DMS 273 treated with DMSO at 0.1 percent for 48 hours (cell line): ENCODE measurements at places on chromosomes 1 and 21.

DNA sequence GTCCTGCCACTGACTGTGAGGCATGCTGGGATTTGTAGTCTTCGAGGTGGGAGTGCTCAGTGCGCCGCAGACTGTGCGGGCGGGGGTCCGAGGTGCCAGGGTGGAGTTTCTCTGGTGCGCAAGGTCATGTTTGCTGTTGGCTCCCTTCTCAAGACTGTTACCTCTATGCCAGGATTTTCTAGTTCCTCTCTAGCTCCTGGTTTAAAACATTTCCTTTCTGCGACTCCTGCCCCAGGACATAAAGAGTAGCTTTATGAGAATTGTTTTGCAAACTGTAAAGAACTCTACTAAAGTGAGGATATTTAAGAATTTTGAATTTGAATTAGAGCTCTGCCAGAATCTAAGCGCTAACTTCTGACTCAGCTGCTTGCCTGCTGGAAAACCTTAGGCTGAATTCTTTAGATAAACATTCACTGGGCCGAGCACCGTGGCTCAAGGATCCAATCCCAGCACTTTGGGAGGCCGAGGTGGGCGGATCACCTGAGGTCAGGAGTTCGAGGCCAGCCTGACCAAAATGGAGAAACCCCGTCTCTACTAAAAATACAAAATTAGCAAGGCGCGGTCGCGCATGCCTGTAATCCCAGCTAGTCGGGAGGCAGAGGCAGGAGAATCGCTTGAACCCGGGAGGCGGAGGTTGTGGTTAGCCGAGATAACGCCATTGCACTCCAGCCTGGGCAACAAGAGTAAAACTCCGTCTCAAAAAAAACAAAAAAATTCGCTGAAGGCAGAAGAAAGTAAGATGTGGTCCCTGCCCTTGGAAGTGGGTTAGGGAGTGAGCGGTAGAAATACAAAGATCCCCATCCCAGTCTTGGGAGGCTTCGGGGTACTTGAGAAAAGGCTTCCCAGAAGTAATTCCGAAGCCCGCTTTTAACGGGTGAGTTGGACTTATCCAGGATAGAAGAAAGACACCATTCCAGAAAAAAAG is 992 bp upstream of the USP48 start:
- DNase-seq = peak; percentile 90

DNA sequence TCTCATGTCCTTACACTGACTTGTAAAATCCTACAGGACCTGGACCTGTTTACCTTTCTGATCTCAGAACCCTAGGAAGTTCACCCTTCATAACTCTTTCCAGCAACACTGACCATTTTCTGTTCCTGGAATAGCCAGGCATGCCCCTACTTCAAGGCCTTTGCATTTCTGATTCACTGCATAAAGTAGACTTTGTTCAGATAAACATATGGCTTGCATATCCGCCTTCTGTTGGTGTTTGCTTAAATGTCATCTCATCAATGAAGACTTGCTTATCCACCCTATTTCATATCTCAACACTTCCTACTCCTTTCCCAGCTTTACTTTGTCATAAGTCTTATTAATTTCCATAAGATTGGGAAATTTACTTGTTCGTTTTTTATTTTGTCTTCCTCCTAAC is 57.4 kb downstream of the HSPA13 start:
- no peak for DNase-seq

DNA sequence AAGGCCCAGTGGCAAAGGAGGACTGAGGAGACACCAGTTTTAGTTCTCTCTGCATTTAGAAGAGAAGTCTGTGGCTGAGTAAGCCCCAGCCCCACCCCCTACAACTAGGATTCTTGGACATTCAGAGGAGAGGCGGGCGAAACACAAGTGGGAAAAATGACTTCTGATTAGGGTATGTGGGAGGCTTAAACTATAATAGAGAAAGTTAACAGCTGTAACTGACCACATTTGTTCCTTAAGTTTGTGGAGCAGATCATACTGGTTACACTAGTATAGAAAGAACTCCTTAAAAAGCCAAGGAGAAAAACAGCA is 11.2 kb upstream of the TRIM33 start:
- DNase-seq = no peak

GRCh38 chr1:31745096-31745945 is 18.8 kb downstream of the ADGRB2 start:
- no peak for DNase-seq

DNA sequence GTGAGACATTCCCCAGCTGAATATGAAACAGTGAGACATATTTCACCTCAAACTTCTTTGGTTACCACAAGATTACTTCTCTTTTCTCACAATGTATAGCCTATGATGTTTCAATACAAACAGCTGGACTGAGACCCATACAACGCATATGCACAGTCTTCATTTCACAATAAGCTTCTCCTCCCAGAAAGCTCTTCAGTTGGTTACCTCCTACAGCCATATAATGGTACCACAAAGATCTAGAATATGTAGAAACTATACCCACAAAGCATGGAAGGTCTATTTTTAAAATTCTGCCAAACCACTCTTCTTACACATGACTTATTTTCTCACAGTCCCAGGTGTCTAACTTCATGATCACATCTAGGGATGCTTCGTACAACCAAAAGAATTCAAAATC is 70.8 kb downstream of the JAK1 start:
- DNase-seq = no peak

GRCh38 chr1:203720242-203720641 is 44.7 kb upstream of the LAX1 start:
- DNase-seq = no peak

- DNase-seq = no peak
Measured at GRCh38 chr1:198918920-198919319, 280.1 kb downstream of the PTPRC start.

- DNase-seq = no peak
Measured at GRCh38 chr1:2933431-2934155, 87.7 kb upstream of the ACTRT2 start.

GRCh38 chr1:66730462-66730861 is 21.8 kb upstream of the DYNLT5 start:
- DNase-seq = no peak

GRCh38 chr1:89023026-89023425 is 360 bp upstream of the GBP3 start:
- no peak for DNase-seq

DNA sequence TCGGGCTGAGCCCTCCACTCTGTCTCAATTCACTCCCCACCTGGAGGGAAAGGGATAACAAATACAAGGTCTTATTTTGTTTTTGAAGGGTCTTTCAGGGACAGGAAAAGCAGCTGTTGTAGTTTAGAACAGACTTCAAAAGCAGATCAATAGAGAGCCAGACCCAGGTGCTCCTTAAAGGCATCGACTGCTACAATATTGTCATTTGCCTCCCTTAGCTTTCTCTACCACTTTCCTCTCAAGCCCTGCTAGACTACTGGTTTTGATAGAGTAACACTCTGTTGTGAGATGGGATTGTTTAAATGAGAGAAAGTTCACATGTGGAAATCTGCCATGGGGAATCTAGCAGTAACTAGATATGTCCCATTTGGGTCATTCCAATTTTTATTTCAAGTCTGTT is 24.0 kb downstream of the RGS7 start:
- no peak for DNase-seq

DNA sequence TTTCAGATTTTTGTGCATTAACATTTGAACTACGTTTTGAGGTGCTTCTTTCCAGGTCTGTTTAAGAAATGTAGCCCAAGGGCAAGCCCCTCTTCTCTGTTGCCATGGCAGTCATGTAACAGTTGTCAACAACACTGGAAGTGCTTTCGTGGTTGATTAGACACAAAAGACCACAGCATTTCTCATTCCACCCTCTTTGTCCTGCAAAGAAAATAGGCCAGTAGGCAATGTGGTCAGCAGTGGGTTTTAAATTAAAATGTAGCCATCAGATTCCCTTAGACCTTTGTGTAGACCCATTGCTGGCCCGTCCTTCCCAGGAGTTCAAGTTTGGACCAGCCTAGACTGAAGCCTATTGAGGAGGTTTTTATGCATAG is 35.4 kb downstream of the VANGL1 start:
- DNase-seq = no peak

DNA sequence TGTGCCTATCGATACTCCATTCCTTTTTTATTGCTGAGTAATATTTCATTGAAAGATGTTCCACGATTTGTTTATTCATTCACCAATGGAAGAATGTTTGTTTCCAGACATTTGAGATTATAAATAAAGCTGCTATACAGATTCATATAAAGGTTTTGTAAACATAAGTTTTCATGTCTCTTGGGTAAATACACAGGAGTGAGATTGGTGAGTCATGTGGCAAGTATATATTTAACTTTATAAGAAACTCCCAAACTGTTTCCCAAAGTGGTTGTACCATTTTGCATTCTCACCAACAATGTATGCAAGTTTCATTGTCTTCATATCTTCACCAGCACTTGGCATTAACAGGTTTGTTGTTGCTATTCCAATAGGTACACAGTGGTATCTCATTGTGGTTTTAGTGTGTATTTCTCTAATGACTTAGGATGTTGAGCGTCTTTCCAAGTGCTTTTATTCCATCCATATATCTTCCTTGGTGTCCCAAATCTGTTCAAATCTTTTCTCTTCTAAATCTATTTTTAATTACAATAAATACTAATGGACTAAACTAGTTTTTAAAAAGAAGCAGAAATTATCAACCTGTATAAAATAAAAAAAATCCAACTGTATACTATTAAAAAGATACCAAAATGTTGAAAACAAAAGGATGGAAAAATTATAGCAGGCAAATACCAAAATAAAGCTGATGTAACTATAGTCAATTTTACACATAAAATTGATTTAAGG is 6.6 kb downstream of the SLC9C2 start:
- no peak for DNase-seq

DNA sequence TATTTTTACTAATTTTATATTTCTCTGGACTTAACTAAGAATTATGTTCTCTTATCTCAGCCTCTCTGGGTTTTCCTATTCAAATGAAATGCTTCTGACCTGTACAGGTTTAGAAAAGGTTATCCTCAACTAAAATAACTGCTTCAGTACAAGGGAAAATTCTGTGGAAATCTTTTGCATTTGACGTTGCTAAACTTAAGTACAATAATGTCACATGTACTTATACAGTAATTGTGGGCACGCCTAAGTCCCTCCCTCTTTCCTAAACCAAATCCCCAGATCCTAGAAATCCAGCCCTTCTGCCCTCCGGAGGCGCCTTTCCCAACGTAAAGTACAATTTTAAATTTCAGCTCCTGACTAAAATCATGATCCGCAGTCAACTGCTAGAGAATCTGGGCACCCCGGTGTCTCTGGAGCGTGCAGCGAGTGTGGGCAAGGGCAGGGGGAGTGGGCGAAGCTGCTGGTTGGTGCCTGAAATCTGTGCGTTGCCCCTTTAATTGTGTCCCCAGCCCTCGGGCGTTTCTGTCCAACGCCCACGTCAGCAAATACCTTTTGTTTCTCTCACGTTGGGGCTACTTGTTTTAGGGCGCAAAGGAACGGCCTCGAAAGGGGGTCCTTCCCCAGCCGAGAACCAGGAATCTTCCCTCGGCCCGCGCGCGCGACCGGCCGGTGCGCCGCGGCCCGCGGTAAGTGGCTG is at the start of gene ZBTB8A:
Gene ZBTB8A, plus strand, starts transcription at position 541 of the 697 bp plus-strand sequence. CDS start 53,505 bp downstream, outside the sequence.
- peak; percentile 41 for DNase-seq

- no peak for DNase-seq
Measured at GRCh38 chr1:92483610-92484471, 2.9 kb downstream of the GFI1 start.

- no peak for DNase-seq
Measured at GRCh38 chr1:197224160-197224559, 43.9 kb upstream of the CRB1 start.

- DNase-seq = no peak
Measured at GRCh38 chr1:209231476-209232156, 351.9 kb upstream of the CAMK1G start.

DNA sequence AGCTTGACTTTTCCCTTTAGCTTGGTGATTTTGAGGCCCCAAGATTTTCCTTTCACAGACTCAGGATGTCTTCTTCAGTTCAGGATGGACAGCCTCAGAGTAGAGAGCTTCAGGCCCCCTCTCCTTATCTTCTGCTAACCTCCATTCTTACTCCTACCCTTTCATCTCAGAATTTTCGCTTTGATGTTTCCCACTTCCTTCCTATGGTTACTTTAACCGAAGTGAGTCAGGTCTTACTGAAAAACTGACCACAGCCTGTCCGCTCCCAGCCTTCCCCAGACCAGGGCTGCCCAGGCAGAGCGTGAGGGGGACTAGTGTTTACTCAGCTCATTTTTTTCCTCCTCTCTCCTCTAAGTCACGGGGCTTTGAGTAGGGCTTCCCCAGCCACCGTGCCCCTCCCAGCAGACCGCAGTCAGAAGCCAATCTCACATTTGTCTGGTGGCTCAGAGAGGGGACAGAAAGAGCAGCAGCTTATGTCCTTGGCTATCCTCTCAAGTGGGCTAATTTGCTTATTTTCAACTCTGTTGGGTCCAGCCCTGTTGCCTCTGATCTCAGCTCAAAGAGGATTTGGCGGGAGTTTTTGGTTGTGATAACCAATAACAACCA is 4.2 kb upstream of the IL19 start:
- no peak for DNase-seq

DNA sequence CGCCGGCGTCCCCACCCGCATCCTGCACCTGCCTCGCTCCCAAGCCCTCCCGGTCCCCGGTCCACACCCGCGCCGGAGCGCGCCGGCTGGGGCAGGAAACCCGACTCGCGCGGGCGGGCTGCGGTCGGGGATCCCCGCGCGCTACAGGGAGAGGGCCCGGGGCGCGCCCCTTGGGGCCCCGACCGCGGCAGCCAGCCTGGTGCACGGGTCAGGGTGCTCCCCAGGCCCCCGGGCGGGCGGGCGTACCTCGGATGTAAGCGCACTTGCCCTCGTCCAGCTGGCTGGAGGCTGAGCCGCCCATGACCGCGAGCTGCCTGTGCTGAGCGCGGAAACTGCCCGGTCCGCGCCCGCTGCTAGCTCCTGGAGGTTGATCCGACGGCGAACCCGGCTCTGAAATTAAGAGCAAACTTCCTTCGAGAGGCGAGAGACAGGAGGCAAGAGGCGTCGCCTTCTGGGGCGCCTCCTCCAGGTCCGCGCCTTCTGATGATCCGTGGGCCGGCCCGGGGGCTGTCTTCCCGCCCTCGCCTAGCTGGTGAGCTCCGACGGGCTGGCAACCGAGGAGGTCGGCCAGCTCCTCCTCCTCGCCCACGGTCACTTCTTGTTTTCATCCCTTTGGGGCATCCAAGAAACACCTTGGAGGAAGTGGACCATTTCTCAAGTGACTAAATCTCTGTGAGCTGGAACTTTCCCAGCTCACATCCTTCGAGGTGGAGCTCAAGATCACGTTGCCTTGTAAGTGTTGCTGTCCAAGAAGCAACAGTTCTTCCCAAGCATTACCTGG is at the start of gene NIBAN1:
Gene NIBAN1, minus strand, starts transcription at position 453 of the 781 bp plus-strand sequence. Its CDS starts 152 bp downstream, at position 301.
- peak; percentile 27 for DNase-seq

DNA sequence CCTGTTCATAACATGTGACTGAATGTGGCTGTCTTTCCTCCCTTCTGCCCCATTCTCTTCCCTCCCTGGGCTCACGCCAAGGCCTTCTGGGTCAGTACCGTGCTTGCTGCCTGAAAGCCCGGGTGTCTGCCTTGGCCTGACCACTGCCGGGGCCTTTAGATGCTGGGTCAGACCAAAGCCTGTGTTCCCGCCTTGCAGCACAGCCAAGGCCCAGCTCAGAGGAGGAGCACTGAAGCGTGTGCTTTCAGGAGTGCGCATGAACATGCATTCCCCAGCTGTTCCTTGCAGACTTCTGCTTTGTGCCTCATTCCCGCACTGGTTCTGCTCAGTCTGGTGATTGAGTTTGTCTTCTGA is 27.0 kb upstream of the SARS1 start:
- DNase-seq = no peak

GRCh38 chr1:202725526-202725925 is 15.3 kb upstream of the SYT2 start:
- DNase-seq = no peak
